Stimulated activated CD4-positive, alpha-beta T cell treated with anti-CD3 and anti-CD28 coated beads, Interleukin-4, amount 100 ng/mL, for 4 hours (primary cell): ENCODE measurements at places on chromosomes 2 and 18.
A peak's percentile ranks its signal among the peaks of the same experiment; 100 is the strongest.

- DNase-seq, result no peak
Observed at GRCh38 chr2:231884438-231885140, 41.6 kb downstream of the NPPC start.

DNA sequence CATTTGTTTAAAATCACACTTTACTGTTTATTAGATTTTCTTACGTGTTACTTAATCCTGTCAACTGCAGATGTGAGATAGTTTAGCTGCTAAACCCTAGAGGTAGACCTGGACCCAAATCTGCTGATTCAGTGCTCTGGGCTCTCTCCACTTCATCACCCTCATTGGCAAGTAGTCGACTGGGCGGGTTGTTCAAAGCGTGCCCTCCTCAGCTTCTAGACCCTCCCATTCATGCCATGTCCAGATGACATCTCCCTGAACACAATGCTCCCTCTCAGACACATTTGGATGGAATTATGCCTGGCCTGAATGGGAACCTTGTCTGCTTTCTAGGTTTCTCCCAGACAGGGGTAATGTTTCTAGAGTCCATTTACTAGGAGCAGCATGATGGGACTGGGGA lies 43.7 kb downstream of the RPIA start:
- no peak for DNase-seq

DNA sequence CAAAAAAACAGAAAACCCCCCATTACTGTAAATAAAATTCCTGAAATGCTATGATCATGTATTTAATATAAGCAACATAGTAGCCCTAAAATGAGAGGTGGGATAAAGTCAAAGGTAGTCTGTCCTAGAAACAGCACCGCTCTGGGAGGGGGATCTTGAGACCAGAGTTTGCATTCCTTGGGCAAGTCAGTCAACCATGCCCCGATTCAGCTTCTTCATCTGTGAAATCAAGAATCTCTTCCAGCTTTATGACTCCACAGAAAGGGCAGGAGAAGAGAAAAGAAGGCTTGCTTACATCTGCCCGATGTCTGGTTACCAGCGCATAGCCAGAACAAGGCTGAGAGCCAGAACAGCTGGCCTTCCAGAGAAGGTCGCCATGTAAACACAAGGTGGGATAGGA lies 2.1 kb upstream of the FBLN7 start:
- no peak for DNase-seq

DNA sequence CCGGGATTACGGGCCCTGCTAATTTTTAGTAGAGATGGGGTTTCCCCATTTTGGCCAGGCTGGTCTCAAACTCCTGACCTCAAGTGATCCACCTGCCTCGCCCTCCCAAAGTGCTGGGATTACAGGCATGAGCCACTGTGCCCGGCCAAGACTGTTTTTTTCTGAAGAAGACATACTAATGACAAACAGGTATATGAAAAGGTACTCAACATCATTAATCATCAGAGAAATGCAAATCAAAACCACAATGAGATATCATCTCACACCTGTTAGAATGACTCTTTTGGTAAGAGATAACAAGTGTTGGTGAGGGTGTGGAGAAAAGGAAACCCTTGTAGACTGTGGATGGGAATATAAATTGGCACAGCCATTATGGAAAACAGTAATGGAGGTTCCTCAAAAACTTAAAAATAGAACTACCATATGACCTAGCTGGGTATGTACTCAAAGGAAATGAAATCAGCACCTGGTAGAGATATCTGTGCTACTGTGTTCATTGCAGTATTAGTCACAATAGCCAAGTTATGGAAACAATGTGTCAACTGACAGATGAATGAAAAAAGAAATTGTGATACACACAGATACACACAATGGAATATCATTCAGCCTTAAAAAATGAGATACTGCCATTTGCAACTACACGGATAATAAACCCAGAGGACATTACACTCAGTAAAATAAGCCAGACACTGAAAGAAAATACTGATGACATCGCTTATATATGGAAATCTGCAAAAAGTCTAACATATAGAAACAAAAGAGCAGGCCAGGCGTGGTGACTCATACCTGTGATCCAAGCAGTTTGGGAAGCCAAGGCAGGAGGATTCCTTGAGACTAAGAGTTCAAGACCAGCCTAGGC lies 20.8 kb downstream of the SOS1 start:
- no peak for DNase-seq

DNA sequence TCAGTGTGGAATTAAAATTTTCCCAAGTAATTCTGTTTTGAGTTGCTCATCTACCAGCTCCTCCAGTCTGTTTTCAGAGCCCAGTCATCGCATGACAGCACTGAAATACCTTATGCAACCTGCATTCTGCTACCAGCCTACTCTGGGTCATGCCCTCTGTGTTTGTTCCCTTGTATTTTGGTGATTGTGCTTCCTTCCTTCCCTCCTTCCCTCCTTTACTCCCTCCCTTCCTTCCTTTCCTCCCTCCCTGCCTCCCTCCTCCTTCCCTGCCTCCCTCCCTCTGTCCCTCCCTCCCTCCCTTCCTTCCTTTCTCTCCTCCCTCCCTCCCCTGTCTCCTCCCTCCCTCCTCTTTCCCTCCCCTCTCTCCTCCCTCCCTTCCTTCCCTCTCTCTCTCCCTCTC lies 289.6 kb downstream of the CDH2 start:
- no peak for DNase-seq

DNA sequence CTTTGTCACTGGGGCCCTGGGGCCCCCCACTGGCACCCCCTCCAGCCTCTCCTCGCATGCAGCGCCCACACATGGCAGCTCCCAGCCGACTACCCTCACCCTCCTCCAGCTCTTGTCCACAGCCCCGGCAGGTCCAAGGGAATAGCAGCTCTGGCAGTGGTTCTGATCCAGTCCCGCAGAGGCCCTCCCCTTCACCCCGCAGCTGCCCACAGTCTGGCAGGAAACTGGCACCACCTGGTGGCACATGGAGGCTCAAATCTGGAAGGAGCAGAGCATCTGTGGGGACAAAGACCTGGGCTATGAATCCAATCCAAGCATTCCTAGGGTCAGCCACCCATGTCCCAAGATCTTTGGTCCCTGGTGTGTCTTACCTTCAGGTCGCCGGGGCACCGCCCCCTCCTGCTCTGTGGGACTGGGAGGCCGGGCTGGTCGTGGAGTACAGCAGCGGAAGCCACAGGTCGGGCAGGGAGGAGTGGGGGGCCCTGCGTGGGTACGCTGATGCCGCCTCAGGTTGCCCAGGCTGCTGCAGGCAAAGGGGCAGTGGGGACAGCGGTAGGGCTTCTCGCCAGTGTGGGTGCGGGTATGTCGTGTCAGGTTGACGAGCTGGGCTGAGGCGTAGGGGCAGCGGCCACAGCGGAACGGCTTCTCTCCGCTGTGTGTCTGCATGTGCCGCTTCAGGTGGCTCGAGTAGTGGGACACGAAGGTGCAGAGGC lies 2.3 kb downstream of the ZNF513 start:
- no peak for DNase-seq

GRCh38 chr2:139374296-139374850 lies 594.2 kb upstream of the NXPH2 start:
- no peak for DNase-seq

GRCh38 chr2:113157118-113157896 lies 16.5 kb upstream of the PSD4 start:
- peak; percentile 31 for DNase-seq
